ENCODE measurements at places on chromosomes 6 and 20. TPM values are rescaled to one million over a fixed set of nuclear protein-coding genes. Genes with fewer than 3 reads are reported as not detected.

Gene ANGPT4
- total RNA-seq = not detected

Gene HLA-DQA1
- not detected for total RNA-seq

Gene TRIM40
- not detected for total RNA-seq

Gene SRSF12
- total RNA-seq = 0.09 TPM

Gene CD93
- 2.0 TPM for total RNA-seq

Gene VGLL2
- total RNA-seq = not detected

Gene SERAC1
- total RNA-seq = 11.2 TPM

Gene AGER
- 0.16 TPM for total RNA-seq

Gene CLVS2
- not detected for total RNA-seq

Gene KCNQ5
- 2.6 TPM for total RNA-seq

Gene AVP
- not detected for total RNA-seq

Gene VSX1
- total RNA-seq = not detected

Gene BLTP3A
- 8.9 TPM for total RNA-seq

Gene SPATA25
- 2.1 TPM for total RNA-seq

Gene TMEM200A
- 61.5 TPM for total RNA-seq

Gene MUC22
- total RNA-seq = not detected

Gene MICAL1
- total RNA-seq = 48.1 TPM

Gene POPDC3
- 33.7 TPM for total RNA-seq

Gene SNX21
- total RNA-seq = 90.7 TPM

Gene ACTL10
- 2.5 TPM for total RNA-seq

Gene SLC22A16
- total RNA-seq = not detected

Gene ATP6V1G2
- total RNA-seq = 3.8 TPM

Gene HCRTR2
- not detected for total RNA-seq

Gene CALHM4
- total RNA-seq = not detected

Gene GSS
- total RNA-seq = 47.8 TPM

Gene RBM24
- 1.9 TPM for total RNA-seq

Gene SLC17A9
- 0.41 TPM for total RNA-seq

Gene DEK
- total RNA-seq = 591 TPM

Gene PBOV1
- not detected for total RNA-seq

Gene RBM12
- total RNA-seq = 65.4 TPM

Gene RIPOR3
- 1.6 TPM for total RNA-seq

Gene NHLRC1
- 3.0 TPM for total RNA-seq

Gene GTF2H4
- total RNA-seq = 12.7 TPM

Gene CALHM6
- 1.6 TPM for total RNA-seq

Gene TMEM74B
- total RNA-seq = not detected

Gene GRM4
- total RNA-seq = 0.08 TPM

Gene PTPRA
- total RNA-seq = 75.1 TPM

Gene TEAD3
- total RNA-seq = 4.6 TPM

Gene PNRC1
- 138 TPM for total RNA-seq
